ENCODE measurements at places on chromosomes 2 and 18.

GRCh38 chr2:41736586-41736985, 311.2 kb upstream of the PKDCC start:
- no peak for DNase-seq

DNA sequence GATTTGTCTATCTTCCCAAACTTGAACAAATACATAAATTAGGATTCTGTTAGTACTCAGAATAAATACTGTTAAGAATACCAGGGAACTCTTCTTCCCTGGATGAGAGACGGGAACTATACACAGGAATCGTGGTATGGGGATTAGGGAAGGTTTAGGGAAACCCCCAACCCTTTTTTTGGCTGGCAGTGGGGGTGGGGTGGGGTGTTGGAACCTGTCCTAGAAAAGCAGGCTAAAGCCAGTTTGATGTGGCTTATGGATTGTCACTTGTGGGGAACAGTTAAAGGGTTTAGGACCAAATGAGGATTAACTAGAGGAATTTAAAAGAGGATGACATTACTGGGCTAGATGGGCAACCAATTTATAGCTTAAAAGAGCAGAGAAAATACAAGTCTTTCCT, 1.8 kb downstream of the SLC4A10 start:
- no peak for DNase-seq

DNA sequence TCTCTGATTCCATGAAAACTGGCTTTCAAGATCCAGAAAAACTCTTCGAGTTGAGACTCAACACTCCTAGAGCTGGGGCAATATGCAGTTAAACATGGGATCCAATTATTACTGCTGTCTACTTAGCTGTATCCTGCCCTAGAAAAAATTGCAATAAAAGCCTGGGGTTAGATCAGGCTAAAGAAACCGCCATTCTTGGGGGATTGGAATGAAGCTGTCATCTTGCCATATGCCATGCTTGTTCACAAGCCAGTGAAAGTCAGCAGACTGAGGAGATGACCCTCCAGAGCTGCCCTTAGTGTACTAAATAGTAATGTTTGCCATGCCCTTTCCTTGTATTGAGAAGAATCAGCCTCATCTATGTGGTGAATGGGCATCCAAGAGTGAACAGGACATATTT, 30.9 kb upstream of the CYP26B1 start:
- no peak for DNase-seq

DNA sequence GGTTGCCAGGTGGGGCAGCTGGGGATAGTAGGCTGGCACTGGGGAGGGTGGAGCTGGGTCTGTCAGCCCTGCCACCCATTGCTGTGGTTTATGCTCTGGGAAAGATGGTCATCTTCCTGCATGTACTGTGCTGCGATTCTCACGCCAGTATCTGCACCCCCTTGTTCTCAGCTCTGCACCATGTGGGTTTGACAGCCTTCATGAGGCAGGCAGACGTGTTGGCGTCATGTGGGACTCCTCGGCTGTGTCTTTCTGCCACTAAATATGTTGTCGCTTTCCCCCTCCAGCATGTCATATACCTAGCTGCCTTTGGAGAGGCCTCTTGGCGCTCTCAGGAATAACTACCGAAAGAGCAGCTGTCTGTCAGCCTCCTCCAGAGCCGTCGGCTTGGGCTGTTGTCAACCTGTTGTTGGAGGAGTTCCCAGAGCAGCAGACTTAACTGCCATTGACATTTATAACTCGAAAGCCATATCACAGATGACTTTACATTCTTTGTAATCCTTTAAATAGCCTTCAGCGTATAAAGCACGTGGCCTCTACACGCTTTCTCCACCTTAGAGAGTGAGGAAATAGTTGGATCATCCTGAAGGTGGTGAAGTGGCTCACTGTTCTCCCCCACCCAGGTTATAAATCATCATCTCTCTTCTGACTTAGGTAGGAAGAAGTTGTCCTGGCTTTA, 80.4 kb upstream of the MGAT5 start:
- no peak for DNase-seq

GRCh38 chr2:71607151-71607889, 154.0 kb downstream of the DYSF start:
- DNase-seq: no peak
